RWPE2 (cell line): ENCODE measurements at places on chromosomes 2 and 18.

- no peak for DNase-seq
Measured at GRCh38 chr18:36294031-36294430, 3.5 kb upstream of the FHOD3 start.

- DNase-seq = peak; percentile 82
Measured at GRCh38 chr18:80246445-80247392, 595 bp downstream of the PARD6G start.

- DNase-seq = no peak
Measured at GRCh38 chr2:39491653-39492052, 54.6 kb upstream of the MAP4K3 start.

- no peak for DNase-seq
Measured at GRCh38 chr2:43977677-43978375, 18.0 kb downstream of the LRPPRC start.

DNA sequence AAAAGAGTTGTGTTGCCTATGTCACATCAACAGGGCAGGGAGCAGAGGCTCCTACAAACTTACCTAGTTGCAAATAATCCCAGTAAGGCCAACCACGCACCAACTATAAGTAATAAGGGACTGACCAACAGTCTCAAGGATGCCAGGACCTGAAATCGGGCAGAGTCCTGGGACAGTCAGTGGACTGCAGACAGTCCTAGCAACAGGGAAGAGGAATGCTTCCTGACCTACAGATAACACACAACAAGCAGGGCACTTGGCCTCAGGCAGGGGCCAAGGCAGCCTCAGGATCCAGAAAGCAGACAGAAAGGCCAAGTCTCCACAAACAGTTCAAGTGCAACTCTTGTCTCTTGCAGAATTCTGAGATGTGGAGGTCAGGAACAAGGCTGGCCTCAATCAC is 56.2 kb downstream of the GALNT14 start:
- DNase-seq = no peak

DNA sequence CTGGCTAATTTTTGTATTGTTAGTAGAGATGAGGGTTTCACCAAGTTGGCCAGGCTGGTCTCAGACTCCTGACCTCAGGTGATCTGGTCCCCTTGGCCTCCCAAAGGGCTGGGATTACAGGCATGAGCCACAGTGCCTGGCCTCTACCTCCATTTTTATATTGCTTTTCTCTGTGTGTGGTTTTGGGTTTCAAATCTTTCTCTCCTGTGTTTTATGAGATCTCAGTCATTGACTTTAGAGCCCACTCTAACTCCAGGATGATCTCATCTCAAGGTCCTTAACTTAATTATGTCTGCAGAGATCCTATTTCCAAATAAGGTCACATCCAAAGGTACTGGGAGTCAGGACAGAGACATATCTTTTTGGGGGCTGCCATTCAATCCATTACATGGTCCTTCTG is 24.7 kb downstream of the ARL4C start:
- no peak for DNase-seq

DNA sequence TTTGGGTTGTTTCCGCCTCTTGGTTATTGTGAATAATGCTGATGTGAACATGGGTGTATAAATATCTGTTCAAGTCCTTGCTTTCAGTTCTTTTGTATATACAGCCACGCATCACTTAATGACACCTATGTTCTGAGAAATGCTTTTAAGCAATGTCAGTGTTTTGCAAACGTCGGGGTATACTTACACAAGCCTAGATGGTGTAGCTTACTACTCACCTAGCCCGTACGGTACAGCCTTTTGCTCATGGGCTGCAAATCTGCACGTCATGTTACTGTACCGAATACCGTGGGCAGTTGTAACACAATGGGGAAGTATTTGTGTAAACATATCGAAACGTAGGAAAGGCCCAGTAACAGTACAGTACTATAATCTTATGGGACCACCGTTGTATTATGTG is 12.4 kb downstream of the RALB start:
- DNase-seq = no peak

- DNase-seq = no peak
Measured at GRCh38 chr2:84841577-84841976, 39.3 kb downstream of the TRABD2A start.

GRCh38 chr2:237920673-237921072 is 46.1 kb upstream of the UBE2F start:
- no peak for DNase-seq
